ENCODE measurements at places on chromosomes 4 and X. TPM values are rescaled to one million over a fixed set of nuclear protein-coding genes. Genes with fewer than 3 reads are reported as not detected.

CNGA1 gene
- 0.76 TPM for total RNA-seq

SULT1B1 gene
- 0.26 TPM for total RNA-seq

IL1RAPL1 gene
- total RNA-seq, result 2.3 TPM

DNA sequence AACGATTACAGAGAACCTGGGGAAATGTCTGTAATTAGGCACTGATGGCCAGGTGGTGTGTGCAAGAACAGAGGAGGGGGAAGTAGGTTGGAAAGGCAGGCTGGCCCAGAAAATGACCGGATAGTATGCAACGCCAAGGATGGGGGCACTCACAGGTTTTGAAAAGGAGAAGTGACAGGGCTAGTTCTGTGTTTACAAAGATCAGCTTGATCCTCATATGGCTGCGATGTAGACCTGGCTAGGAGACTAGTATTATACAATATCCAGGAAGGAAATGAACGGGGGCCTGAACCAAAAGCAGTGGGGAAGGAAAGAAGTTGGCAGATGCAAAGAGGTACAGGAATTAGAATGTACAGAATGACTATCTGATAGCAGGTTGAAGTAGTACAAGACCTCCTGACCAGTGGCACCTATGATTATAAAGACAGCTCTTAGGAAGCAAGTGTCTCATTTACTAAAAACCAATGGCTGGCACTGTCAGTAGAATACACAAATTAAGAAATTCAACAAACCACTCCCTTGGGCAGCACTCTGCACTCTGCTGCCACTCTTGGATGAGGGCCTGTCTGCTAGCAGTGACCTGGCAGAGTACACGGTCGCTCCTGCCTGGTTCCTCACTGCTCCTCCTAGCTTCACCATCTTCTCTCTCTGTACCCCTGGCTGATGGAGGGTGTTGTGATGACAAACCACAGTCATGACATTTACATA lies 14.1 kb downstream of the MFAP3L start:
- H3K4me1 ChIP-seq, result no peaks in the 10 kb centered on the region
- no peaks in the 10 kb centered on the region for H3K36me3 ChIP-seq
- H3K27ac ChIP-seq, result no peak overlapping the region
- DNase-seq, result no peak
- no peaks in the 10 kb centered on the region for H3K27me3 ChIP-seq
